ENCODE measurements at places on chromosomes 2 and 18.

GRCh38 chr2:61176755-61177726 lies 15.1 kb downstream of the C2orf74 start:
- DNase-seq, result peak; percentile 89

DNA sequence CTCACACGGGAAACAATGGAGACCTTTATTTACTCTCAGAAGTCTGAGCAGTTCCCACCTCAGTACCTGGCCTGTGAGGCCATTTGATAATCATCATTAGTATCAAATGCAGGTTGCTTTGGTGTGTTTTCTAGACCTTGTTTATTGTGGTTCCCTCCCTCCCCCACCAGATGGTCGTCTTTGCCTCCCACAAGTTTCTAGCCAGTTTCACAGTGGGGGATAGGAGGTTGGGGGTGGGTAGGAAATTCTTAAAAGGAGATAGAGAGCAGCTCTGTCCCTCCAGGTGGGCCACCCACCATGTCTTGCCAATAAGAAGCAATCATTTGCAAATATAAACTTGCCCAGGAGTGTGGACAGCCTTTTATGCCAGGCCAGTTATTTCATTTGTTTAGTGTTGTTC lies 31.3 kb downstream of the SETBP1 start:
- no peak for DNase-seq

DNA sequence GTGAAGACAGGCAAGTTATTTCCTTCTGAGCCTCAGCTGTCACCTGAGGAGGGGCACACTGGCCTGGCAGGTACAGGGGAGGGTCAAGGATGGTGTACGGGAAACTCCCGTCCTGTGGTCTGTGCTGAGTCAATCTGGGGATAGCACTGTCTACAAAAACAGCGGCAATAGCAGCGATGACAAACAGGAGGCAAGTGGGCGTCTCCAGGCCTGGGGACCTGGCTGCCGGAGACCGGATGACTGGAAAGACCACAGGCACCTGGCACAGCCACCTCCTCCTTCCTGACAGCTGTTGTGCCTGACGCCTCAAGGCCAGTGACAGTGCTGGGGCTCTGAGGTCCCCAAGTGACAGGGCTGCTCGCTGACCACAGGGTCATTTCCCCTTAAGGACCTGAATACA lies 202.1 kb upstream of the HS6ST1 start:
- no peak for DNase-seq

DNA sequence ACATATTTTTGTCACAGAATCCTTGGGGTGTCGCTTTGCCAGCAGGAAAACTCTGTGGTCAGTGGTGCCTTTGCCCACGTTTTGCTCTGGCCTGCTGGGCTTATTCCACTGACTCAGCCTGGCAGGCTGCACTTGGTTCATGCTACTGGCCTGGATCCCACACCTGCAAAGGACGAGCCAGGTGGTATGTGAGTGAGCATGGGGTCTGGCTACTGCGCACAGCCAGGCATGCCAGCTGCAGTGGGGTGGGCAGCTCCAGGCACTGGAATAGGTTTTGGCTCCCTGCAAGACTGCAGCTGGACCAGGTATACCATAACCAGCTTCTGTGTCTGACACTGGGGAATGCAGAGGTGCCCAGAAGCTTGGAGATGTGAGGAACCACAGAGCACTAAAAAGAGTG lies 197.9 kb upstream of the VRK2 start:
- no peak for DNase-seq

DNA sequence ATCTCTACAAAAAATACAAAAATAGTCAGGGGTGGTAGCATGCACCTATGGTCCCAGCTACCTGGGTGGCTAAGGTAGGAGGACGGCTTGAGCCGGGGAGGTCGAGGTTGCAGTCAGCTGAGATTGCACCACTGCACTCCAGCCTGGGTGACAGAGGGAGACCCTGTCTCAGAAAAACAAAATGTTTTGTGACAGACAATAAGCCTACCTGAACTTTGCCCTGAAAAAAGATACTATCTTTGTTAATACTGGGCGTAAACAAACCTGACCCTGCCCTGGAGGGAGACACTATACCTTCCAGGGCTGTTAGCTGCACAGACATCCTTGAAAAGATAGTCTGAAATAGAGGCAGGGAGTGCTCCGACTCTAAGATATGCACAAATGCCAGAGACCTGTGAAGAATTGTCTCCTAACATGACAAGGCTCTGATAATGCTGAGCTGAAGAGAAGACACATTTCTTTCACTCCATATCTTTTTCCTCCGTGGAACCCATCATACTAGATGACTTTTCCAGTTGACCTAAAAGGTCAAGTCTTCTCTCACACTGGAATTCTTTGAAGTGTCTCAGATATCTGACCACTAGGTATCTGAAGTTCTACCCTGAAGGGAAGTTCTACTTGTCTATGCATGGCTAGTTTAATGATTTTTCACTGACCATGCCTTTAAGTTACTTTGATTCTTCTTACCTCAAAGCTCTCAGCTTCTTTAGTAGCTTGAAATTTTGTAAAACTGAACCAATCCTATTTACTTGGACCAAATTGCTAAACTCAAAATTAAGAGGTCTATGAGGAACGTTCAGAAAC lies 20.9 kb upstream of the HK2 start:
- no peak for DNase-seq

GRCh38 chr2:150484006-150484405 lies 3.5 kb downstream of the RND3 start:
- DNase-seq, result no peak

DNA sequence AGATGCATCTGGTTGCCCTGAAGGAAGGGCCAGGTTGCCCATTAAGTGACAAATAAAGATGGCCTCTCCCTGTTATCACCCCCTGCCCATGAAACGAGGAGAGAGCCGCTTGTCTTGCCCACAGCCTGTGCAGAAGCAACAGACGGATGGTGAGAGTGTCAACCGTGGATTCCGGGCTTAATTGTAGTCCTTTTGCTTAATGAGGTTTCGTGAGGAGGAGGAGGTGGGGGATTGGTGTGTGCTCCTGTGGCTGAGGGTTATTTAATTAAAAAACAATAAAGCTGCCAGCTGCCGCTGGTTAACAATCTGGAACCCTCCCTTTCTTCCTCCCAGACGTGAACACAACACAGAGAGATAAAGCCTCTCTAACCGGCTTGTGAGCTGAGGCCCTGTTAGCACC lies 188.0 kb upstream of the PARD3B start:
- no peak for DNase-seq

DNA sequence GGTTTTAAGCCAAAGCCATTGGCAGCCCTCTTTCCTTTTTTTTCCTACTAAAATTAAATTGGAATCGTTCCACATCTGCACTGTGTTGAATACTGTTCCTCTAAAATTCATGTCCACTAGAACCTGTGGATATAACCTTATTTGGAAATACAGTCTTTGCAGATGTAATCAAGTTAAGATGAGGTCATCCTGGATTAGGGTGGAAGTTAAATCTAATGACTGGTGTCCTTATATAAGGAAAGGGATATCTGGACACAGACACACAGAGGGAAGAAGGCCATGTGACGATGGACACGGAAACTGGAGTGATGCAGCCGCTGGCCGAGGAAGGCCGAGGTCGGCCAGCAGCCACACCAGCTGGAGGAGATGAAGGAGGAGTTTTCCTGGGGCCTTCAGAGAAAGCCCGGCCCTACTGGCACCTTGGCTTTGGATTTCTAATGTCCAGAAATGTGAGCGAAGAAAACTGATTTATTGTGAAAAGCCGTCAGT lies 49.4 kb downstream of the LONRF2 start:
- DNase-seq, result no peak

GRCh38 chr2:224381521-224382279 lies 20.2 kb downstream of the FAM124B start:
- DNase-seq, result no peak

- DNase-seq, result no peak
These were observed 52.9 kb downstream of the TMEM163 start for GRCh38 chr2:134665727-134666506.

DNA sequence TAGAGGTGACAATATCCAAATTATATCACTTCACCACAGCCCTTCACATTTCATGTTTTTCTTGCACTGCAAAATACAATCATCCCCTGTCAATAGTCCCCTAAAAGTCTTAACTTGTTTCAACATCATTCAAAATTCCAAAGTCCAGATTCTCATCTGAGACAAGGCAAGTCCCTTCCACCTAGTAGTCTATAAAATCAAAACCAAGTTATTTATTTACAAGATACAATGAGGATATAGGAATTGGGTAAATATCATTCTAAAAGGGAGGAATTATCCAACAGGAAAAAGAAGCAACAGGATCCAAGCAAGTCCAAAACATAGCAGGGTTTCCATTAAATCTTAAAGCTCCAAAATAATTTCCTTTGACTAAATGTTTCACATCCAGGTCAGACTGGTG lies 1076.1 kb upstream of the TMEFF2 start:
- DNase-seq, result no peak
